Stimulated activated CD4-positive, alpha-beta T cell treated with anti-CD3 and anti-CD28 coated beads, TNF-alpha, amount 100 ng/mL, for 4 hours (primary cell): ENCODE measurements at places on chromosomes 4 and X.

DNA sequence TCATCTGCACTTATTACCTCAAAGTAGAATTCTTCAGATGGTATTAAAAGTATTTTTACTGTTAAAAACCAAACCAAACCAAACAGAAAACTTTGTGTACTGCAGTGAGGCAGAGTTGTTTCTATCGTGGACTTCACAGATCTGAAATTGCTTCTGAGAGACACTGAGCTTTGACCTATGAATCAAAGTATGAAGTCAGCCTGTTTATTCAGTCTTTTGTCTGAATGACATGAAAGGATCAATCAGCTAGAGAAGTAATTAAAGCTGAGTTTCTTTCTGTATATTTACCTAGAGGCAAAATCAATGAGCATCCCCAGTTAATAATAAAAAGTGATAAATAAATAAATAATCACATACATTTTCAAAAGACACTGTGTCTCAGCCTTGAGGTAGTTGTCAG is 2121.0 kb downstream of the PCDH7 start:
- no peak for DNase-seq

DNA sequence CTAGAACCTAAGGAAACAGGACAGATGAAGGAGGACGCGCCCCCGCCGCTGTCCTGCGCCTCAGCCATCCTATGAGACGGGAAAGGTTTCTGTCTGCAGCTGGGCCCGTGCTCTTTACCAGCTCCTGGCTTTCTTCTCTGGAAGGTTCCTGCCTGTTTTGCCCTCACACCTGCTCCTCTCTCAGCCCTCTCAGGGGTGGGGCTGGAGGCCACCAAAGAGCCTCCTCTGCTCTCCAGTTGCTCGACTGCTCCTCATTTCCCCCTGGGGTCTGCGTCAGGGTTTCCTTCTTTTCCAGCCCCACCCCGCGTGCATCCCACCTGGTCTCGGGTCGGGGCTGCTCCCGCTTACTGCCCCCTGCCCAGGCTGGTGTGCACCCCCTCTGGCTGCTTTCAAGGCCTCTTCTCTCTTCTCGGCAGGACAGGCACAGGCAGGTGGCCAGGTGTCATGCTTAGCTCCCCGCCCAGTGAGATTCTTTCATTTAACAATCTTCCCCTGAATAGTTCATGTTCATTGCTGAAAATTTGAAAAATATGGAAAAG is 4.6 kb downstream of the HTT-AS start:
- no peak for DNase-seq

GRCh38 chrX:39875834-39876628 is 221.7 kb downstream of the BCOR start:
- no peak for DNase-seq

DNA sequence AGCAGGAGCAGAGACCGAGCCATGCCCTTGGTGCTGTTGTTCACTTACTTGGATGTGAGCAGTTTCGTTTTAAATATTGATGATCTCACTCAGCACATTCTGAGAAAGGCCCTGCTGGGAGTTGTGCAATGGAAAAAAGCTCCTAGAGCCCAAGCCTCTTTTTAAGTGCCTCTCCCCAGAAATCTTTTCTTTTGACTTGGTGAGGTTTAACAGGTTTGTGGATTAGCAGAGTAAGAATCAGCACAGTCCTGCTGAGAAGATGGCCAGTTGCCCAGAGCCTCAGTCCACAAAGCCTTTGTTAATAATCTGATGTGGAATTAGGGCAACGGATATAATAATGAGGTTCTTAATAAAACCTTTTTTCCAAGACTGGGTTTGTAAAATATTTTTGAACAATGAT is 157.5 kb upstream of the ATP6AP2 start:
- DNase-seq, result no peak

- DNase-seq, result no peak
Observed at GRCh38 chr4:53088152-53088551, 226.0 kb downstream of the RASL11B start.

DNA sequence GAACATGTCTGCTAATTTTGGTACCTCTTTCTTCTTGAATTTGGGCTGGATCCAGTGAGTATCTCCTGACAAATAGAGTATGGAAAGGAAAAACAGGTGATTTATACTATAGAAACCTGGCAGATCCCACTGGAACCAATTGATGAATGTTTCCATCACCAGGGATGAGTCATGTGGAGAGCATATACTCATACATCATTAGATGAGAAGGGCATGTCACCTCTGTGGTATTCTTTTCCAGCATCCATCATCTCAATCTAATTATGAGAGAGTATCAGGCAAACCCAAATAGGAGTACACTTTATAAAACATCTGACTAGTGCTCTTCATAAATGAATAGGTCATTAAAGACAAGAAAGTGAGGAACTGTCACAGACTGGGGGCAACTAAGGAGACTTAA is 90.7 kb downstream of the CLDN22 start:
- DNase-seq, result no peak

- DNase-seq, result no peak
Observed at GRCh38 chrX:25175743-25176142, 160.0 kb upstream of the ARX start.

DNA sequence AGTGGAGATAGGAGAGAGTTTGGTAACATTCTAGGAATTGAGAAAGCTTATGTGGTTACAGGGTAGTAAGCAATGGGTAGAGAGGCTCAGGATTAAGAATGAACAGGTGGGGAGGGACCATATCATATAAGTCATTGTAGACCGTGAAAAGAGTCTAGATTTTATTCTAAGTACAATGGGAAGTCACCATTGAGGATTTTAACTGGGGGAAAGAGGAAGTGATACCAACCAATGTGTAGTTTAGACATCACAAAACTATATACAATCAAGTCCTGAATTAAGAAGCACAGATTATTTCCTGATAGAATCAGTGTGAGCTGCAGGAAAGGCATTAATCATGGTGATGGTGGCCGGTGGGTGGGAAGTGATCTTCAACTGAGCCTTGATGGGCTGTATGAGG is 178.3 kb upstream of the ZIC3 start:
- DNase-seq, result no peak

DNA sequence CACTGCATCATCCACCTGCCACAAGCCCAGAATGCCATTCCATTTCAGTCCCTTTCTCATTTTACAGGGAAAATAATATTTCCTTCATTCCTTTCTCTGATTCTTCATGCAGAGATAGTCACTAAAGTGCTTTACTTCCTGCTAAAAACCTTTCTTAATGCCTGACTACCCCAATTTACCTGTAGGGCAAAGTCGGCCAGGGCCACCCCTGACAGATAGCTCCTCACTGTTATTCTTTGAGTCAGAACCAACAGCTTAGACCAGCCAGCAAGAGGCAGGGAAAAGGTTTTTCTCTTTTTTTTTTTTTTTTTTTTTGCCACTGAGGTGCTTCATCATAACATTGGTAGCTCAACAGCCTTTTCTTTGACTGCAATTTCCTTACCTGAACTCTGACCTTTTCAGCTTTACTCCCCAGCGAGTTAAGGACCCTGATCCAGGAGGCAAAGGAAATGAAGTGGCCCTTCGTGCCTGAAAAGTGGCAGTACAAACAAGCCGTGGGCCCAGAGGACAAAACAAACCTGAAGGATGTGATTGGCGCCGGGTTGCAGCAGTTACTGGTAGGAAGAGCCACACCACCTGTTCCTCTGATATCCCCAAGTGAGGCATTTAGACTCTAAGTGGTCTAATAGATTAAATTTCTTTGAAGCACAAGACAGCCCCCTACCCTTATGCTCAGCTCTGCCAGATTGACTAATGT is 85.0 kb downstream of the ALPK1 start:
- no peak for DNase-seq

GRCh38 chr4:169765835-169766234 is 8.1 kb upstream of the HPF1 start:
- DNase-seq, result no peak
